Smooth muscle cell of the brain vasculature (primary cell): ENCODE measurements at places on chromosomes 12 and 14.
A peak's percentile ranks its signal among the peaks of the same experiment; 100 is the strongest.

GRCh38 chr14:83842547-83842946, 1687.4 kb upstream of the FLRT2 start:
- DNase-seq = no peak

DNA sequence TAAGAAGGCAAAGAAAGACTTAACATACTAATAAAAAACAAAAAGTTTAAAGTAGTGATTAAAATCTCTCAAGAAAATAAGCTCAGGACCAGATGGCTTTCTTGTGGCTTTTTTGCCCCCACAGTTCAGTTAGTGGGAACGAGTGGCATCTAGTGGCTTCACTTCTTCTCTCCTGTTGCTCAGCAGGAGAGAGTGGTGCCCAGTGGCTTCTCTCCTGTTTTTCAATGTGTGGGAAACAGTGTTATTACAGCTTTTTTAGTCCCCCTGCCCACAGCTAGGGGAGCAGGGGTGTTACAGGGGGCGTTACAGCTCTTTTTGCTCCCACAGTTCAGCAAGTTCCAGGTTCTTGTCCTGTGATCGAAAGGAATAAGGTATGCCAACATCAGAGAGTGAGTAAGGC, 135.2 kb downstream of the RERGL start:
- DNase-seq = no peak

GRCh38 chr14:73888460-73888725, 1.7 kb downstream of the ZNF410 start:
- DNase-seq = no peak

GRCh38 chr14:74147571-74147970, 62.8 kb downstream of the LIN52 start:
- DNase-seq = no peak

DNA sequence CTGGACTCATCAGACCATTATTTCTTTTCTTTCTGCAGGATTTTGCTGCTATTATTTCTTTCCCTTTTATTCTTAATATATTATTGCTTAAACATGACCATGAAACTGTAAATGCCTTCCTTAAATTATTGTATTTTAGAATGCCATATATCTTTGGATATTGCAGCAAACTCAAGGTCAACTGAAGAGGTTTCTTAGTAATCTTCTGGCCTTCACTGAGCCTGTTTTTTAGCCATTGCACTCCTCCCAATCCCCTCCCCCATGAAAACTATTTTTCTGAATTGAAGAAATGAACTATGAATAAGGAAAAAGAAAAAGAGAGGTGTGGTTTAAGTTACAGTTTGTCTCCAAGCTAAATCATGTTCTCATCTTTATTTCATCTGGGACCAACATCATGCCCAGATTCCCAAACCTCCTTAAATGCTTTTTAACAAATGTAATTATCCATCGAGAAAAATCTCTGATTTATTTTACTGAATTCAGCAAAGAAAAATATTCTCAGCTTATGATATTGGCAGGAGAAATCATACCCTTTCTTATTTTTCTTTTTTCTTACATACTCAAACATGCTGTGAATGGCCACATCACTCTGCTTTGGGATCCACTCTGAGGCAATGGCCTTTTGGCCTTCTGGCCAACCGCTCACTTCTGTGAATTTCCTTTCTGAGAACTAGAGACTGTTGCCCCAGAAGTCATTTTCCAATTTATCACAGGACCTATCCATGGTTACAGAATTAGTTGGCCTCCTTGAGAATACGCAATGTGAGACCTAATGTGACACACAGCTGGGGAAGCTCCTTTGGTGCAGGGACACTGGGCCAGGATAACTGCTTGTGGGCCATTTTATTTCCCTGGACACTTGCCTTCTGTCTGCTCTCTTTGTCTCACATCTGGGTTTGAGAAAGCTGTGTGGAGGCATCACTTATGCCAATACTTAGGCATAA, 50.9 kb downstream of the IGF1 start:
- no peak for DNase-seq

- no peak for DNase-seq
Measured at GRCh38 chr12:75162845-75163244, 46.8 kb downstream of the KCNC2 start.

- DNase-seq = no peak
Measured at GRCh38 chr14:73749706-73750530, 35.7 kb upstream of the PNMA1 start.

DNA sequence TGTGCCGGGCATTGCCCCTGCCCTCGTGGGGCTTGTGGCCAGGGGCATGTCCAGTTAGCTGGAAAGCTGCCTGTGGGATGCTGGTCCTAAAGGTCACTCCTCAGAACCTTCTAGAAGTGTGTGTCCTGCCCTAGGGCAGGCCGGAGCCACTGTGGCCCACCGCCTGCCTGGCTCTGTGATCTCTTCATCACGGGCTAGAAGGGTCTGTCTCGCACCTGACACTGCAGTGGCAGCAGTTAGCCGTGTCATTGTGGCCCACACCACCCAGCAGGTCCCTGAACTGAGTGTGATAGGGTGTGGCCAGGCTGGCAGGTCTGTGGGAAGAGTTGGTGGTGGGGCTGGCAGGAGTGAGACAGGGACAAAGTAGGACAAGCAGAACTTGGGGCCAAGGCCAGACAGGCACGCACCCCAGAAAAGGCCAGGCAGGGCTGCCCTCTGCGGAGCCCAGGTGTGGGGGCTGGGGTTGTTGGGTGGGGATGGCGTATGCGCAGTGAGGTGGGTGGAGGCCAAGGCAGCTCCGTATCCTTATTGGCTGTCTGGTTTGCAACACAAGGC, 41.2 kb downstream of the ADGRD1 start:
- DNase-seq = no peak

- DNase-seq = no peak
Measured at GRCh38 chr14:68148276-68148675, 328.7 kb downstream of the RAD51B start.

GRCh38 chr14:76884853-76885276, 58.7 kb downstream of the LRRC74A start:
- DNase-seq = no peak

- no peak for DNase-seq
Measured at GRCh38 chr12:111409780-111410430, 4.2 kb downstream of the SH2B3 start.

- no peak for DNase-seq
Measured at GRCh38 chr12:12072064-12072760, 1.5 kb downstream of the BCL2L14 start.

GRCh38 chr14:64434528-64434927, 30.8 kb upstream of the AKAP5 start:
- no peak for DNase-seq

GRCh38 chr14:92391726-92392125, 68.8 kb downstream of the SLC24A4 start:
- DNase-seq = no peak

DNA sequence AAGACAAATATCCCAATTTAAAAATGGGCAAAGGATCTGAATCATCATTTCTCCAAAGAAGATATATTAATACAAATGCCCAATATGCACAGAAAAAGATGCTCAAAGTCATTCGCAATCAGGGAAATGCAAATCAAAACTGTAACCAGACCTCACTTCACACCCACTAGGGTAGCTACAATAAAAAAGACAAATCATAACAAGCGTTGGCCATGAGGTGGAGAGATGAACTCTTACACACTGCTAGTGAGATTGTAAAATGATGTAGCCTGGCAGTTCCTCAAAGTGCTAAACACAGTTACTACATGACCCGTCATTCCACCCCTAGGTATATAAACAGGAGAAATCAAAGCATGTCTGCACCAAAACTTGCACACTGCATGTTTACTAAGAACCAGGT, 30.4 kb downstream of the CDC42BPB start:
- DNase-seq = no peak

DNA sequence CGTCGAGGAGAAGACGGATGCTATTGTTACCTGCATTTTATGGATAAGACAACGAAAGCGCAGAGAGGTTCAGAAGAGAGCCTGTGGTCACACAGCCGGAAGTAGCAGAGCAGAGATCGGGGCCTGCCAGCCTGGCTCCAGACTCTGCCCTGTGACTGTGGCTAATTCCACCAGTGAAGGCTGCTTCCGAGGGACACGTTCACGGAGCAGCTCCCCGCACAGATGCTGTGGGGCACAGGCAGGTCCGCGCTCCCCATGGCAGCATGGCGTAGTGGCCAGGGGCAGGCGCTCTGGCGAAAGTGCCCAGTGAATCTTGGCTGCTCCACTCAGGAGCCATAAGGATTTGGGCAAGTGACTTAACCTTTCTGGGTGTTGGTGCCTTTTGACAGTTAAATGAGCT, 9.8 kb downstream of the RIMBP2 start:
- DNase-seq = no peak

DNA sequence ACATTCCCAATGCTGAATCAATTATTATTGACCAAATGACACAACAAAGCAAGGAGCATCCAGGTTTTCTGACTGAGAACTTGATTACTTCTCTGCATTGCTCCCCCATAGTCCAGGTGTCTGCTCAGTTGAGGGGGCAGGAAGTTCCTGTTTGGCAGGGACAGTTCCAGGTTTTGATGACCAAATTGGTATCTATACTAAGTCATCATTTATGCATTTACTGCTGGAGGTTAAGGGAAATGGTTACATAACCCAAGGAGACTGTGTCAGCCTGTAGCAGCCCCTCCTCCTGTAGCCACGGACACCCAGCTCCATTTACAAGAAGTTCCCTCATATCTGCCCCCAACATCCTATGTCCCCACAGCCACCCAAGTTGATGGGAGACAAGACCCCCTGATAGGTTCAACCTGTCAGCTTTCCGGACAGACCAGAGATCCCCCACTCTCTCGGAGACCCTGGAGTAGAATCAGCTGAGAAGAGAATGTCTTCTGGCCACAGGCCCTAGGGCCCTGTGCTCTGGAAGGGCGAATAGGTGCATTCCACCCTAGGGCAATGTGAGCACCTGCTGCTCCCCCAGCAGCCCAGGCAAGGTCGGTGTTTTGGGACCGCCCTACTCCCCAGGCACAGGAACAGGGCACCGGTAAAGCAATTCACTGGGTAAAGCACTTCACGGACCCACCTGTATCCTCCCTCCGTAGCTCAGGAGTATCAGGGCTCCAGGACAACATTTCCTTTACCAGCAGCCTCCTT, 23.6 kb downstream of the IRF2BPL start:
- no peak for DNase-seq

DNA sequence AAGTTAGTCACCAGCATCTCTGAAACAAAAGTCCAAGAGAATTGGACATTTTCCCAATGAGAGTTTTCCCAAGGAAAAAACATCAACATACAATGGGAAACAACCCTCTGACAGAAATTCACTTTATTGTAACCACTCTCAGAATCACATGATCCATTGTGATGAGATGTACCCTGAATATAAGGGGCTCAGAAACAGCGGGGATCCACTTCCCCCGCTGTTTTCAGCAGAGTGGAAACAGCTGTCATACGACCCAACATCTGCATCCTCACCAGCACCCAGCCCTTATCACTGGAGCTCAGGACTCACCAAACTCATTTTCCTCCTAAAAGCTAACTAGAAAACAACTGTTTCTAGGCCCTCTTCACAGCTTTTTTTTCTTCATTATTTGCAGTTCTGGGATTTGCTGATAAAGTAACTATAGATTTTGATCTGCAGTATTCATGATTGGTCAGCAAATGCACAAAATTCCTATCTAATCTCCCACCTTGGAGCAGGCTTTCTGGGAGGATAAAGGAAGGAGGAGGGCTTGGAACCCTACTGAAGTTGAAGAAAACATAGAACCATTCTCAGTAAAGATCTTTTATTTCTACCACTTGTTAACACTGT, 31.3 kb downstream of the CORO1C start:
- DNase-seq = peak; percentile 47

DNA sequence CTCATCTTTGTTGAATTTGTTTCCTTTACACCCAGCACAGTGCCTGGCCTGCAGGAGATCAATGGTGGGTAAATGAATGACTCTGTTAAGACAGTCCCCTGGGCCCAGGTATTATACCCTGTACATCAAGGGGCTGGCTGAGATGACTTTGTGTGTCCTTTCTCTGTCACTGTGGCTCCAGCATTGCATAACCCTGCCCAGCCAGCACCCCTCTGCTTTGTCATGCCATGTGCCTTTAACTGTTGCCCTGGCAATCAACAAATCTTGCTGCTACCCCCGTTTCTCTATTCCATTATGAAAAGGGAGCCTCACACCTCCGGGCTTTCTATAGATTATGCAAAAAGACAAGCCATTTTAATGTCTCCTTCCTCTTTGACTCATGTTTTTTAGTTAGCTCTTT, 7.6 kb upstream of the FLVCR2 start:
- DNase-seq = no peak

DNA sequence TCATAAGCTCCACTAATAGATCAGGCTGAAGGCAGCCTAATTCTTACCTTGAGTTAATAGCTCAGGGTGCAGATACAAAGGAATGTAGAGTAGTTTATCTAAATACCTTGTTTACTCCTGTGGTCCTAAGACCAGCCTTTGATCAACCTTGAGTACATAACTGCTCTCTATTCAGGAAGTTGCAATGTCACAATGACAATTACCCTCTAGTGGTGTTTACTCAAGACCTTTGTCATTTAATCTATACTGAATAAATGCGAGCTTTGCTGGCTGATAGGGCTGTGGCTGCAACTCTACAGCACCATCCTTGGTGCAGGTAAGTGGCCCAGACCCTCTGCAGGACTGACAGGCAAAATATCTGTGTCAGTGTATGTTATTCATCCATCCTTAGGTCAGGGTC, 282.7 kb downstream of the ATXN7L3B start:
- no peak for DNase-seq

GRCh38 chr14:75917322-75917945, 64.4 kb downstream of the TGFB3 start:
- no peak for DNase-seq

GRCh38 chr12:128425666-128426331, 158.8 kb downstream of the TMEM132C start:
- no peak for DNase-seq

DNA sequence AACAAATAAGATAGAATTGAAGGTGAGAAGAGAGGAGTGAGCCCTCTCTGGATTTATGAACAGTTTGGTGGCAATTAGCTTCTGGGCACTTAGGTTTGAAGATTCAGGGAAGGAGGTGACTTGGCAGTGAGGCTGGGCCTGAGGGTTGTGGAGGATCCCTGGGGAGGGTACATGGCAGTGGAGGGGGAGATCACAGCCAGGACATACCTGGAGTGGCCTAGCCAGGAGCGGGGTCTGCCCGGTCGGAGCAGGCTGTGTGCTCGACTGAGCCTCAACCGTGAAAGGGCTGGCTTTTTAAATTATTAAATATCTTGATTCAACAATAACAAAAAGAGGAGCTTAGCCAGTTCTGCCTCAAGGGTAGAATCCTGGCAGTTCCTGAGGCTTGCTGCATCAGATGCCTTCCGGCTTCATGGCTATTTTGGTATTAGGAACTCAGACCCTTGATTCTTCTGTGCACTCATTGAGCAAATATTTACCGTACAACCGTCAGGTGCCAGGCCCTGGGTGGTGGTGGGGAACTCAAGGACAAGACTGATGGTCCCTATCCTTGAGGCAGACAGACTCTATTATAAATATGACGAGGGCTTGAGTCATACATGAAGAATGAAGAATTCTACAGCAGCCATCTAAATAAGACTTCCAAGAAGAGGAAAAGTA, 73.4 kb downstream of the SPTB start:
- no peak for DNase-seq

DNA sequence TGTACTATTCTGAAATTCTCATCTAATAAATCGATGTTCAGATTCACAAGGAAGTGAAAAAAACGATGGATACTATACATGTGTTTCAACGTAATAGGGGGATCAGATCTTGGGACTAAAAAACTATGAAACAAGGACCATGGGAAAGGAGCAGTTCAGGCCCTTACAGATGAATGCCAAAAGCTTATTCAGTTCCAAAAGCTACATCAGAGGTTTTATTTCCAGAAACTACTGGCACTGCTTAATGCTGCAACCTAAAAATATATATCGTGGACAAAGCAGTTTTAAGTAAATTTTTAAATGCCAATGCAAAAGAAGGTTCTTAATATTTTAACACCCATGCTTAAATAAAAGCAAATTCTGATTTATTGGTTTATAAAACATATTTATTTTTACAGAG, 38.5 kb downstream of the LRIG3 start:
- DNase-seq = no peak

- DNase-seq = no peak
Measured at GRCh38 chr12:75545636-75546035, 34.2 kb upstream of the KRR1 start.
